ENCODE measurements at places on chromosomes 3 and 15. TPM values are rescaled to one million over a fixed set of nuclear protein-coding genes. Genes with fewer than 3 reads are reported as not detected.

GRCh38 chr3:134430174-134430573 lies 55.6 kb downstream of the ANAPC13 start:
- DNase-seq, result no peak

- no peak for DNase-seq
These were observed 499.0 kb downstream of the DIPK2A start for GRCh38 chr3:144470666-144471065.

Gene ATP8B4
- total RNA-seq, result 0.60 TPM

Gene CLDND1
- 43.4 TPM for total RNA-seq

Gene COL6A5
- total RNA-seq, result 0.17 TPM

DNA sequence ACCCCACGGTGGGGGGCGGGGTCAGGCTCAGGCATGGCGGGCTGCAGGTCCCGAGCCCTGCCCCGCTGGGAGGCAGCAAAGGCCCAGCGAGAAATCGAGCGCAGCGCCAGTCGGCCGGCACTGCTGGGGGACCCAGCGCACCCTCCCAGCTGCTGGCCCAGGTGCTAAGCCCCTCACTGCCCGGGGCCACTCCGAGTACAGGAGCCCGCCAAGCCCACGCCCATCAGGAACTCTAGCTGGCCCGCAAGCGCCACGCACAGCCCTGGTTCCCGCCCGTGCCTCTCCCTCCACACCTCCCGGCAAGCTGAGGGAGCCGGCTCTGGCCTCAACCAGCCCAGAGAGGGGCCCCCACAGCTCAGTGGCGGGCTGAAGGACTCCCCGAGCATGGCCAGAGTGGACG lies 29.2 kb downstream of the SCAPER start:
- DNase-seq, result no peak

- no peak for DNase-seq
These were observed 237.6 kb downstream of the LPP start for GRCh38 chr3:188391592-188391991.

Gene TRIM71
- not detected for total RNA-seq

Gene TBC1D5
- total RNA-seq, result 42.2 TPM

Gene SUCNR1
- not detected for total RNA-seq

GRCh38 chr15:58484791-58485600 lies 53.2 kb downstream of the LIPC start:
- DNase-seq, result no peak

DNA sequence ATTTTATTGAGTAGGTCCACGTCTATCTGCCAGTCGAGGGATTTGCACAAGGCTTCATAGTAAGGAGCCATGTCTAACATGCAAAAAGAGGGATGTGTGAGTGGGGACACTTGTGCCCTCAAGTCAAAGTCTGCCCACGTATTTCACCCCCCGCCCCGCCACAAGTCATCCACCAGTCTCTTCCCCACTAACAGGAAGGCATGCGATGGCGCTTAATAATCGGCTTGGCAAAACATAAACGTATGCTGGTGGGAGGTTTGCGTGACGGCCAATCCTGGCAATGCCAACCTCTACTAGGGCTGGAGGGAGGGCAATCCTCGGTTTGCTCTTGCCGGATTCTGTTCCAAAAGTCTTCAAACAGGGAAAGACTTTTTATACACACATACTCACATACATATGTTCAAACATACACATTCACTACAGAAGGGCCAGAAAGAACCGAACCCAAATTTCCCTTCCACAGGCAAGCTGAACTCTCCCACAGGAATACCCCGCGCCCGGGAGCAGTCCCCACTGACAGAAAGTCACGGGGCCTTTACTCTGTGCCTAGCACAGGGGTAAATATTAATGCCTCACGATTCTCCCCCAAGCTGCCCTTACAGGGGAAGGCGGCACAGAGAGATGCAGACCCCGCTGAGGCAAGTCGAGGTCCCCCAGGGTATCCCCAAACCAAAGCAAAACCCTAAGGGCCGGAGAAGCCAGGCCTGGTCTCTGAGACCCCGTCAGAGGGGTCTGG lies 675 bp downstream of the PSMD6 start:
- no peak for DNase-seq

All from HT1080 (cell line).